Caki2 (cell line): ENCODE measurements at places on chromosomes 5 and 9.

- no peak for DNase-seq
These were observed 600.1 kb upstream of the RGMB start for GRCh38 chr5:98173334-98173733.

DNA sequence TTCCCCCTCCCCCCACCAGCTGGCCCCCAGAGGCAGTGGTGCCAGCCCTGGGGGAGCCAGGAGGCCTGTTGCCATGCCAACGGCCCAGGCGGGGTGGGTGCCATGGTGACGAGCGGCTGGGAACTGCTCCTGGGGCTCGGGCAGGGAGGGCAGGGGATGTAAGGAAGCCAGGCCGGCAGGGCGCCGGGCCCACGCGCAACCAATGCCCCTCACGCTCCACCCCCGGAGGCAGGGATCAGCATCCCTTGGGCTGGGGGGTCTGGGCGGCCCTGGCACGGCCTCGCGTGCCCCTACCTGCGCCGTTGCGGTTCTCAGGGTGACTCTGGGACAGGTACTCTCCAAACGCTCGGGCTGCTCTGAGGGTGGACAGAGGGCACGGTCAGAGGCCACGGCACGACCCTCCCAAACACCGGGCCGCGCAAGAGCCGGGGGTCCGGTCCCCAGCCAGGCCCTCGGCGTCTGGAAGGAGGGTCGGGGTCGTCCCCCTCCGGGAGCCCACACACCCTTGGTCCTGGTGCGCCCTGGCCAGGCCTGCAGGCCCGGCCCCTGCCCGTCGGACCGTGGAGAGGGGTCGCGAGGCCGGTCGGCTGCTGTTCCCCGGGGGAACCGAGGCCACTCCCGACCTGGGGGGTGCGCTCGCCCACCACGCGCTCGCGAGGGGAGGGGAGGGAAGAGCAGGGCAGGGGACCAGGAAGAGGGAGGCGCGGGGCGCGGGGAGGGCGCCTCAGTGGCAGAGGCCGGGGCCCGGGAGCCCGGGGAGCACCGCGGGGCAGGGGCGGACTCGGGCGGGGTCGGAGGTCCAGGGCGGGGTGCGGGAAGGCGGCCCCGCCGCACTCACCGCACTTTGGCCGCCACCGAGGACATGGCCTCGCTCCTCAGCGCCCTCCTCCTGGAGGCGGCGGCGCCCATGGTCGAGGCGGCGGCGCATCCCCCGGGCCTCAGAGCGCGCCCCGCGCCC, 661 bp downstream of the NSMF start:
- DNase-seq = no peak

GRCh38 chr5:42851481-42851880, 39.8 kb upstream of the SELENOP start:
- DNase-seq = peak; percentile 31

DNA sequence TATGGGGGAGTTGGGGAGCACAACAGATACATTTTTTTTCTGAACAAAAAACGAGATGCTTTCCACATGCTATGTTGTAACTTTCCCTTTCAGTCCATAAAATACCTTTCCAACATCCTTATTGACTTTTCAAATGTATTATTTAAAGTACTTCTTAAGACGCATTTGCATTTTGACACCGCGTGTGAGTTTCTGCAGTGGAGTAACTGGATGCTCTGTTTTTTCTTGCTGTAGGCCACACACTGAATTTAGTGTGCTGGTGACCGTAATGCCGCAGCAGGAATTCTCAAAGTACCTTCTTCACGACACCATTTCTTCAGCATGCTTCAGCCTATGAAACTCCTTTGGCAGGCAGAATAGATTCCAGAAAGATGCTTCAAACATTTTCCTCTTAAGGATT, 14.3 kb upstream of the EPB41L4B start:
- no peak for DNase-seq

GRCh38 chr9:124254261-124254682, 3.5 kb upstream of the NEK6 start:
- DNase-seq = no peak

GRCh38 chr9:132609829-132610228, 27.4 kb downstream of the BARHL1 start:
- DNase-seq = no peak

DNA sequence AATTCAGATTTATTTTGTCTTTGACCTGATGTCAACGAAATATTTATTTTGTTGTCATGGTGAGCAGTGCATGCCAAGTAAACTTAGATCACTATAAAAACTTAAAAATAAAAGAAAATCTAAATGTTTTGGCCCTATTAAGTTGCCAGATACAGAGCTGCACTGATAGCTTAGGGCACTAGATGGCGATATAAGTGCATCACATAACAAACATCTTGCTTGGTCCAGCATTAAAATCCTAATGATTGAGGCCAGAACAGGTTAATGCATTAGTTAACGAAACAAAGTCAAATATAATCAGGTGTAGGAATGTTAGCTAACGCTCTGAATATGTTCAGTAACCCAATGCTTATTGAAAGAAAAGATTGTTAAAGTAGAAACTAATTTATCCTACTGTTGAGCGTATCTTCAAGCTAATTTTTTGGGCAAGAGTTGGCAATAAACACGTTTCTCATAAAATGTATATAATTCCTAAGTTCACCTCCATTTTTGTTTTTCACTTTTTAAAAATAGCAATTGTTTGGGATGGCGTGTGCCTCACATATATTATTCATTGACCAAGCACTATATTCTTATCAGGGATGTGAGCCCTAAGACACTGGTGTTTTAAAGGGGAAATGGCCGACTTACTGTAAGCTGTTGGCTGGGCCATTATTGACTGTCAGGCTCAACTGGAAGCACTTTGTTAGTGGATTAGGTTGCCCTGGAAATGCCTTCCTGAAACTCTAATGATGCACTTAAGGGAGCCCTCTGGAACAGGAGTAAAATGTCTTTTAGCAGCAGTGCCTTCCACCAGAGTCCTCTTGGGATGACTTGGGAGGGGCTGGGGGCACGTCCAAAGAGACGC, 33.3 kb downstream of the KCTD16 start:
- peak; percentile 61 for DNase-seq

- no peak for DNase-seq
These were observed 507.1 kb downstream of the TLE4 start for GRCh38 chr9:80078826-80079225.

- DNase-seq = no peak
These were observed 40.0 kb downstream of the PTGES start for GRCh38 chr9:129712634-129713401.

- no peak for DNase-seq
These were observed 93.5 kb downstream of the PLPP1 start for GRCh38 chr5:55441107-55441771.

DNA sequence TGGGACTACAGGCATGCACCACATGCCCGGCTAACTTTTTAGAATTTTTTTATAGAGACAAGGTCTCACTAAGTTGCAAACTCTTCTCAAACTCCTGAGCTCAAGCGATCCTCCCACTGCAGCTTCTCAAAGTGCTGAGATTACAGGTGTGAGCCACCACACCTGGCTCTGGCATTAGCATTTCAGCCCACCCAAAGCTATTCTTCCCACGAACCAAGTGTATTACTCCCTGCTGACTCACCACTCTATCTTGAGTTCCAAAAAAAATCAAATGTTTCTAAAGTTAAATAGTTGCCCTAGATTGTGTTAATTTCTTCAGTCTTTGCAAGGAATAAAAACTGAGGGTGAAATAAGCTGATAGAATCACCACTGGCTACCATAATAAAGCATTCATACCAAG, 205.5 kb downstream of the ARRDC3 start:
- DNase-seq = no peak

GRCh38 chr5:120873083-120873482, 409.0 kb downstream of the PRR16 start:
- DNase-seq = no peak

- no peak for DNase-seq
These were observed 137.9 kb upstream of the SLC24A2 start for GRCh38 chr9:19926774-19927173.

- peak; percentile 5 for DNase-seq
These were observed 34.4 kb upstream of the MRPS30 start for GRCh38 chr5:44774279-44774880.

GRCh38 chr9:74415995-74416394, 81.1 kb upstream of the RORB start:
- DNase-seq = no peak

GRCh38 chr5:98905857-98906688, 22.7 kb downstream of the CHD1 start:
- peak; percentile 28 for DNase-seq

- DNase-seq = no peak
These were observed 36.6 kb downstream of the NCS1 start for GRCh38 chr9:130208600-130209347.

DNA sequence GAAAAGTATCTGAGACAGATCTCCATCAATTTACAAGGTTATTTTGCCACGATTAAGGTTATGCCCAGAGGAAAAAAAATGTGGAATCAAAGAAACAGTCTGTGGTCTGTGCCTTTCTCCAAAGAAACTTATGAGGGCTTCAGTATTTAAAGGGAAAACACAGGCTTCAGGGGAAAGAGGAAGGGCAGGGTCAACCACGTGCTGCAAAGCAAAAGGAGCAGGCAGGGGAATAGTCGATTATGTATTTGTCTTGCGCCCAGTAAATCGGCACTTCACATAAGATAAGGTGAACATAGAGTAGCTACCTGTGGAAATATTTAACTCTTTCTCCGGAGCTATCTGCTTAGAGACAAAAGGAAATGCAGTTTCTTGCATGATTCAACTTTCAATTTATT, 343.7 kb downstream of the RAB3C start:
- DNase-seq = no peak

GRCh38 chr5:37665272-37665671, 174.6 kb downstream of the GDNF start:
- DNase-seq = no peak

DNA sequence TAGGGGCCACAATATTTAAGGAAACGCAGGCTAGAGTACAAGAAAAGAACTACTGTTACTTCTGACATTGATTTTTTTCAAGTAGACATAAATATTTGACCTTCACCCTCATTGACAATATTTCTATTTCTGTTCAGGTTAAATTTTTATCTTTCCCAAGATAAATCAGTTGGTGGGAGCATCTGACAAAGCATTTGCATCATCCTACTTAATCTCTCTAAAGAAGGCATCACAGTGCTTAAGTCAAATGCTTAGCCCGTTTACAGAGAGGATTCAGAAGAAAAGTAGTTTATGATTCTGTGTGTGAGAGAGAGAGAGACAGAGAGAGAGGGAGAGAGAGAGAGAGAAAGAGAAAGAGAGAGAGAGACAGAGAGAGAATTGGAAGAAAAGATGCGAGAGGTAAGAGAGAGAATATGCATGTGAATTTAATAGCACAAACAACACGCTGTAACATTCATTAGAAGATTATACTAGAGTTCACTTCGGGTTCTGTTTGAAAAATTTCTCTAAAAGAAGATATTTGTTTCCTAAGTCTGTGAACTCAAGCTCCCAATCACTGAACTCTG, 1093.3 kb upstream of the CDH6 start:
- peak; percentile 51 for DNase-seq

- no peak for DNase-seq
These were observed 1.4 kb downstream of the BAAT start for GRCh38 chr9:101383361-101383760.

DNA sequence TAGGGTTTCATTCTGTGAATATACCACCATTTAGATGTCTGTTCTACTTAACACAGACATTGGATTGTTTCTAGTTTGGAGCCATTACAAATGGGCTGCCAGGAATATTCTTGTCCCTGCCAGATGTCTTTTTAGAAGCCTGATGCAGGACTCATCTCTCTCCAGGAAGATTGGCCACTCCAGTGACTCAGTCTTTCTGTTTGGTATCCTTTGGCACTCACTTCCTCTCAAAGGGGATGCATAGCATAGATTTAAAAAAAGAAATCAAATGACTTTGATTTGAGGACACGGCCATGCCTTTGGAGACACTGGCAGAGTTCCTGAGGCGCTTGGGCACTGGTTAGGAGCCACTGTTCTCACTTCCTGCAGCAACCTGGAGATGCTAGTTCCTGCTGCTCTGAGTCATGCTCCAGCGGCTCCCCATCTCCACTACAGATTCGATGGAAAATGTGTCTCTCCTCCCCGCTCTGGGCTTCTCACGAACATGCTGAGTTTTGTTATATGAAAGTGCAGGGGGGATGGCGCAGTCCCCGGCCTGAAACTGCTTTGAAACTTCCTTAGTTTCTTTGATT, 3.5 kb upstream of the ZNF366 start:
- no peak for DNase-seq

DNA sequence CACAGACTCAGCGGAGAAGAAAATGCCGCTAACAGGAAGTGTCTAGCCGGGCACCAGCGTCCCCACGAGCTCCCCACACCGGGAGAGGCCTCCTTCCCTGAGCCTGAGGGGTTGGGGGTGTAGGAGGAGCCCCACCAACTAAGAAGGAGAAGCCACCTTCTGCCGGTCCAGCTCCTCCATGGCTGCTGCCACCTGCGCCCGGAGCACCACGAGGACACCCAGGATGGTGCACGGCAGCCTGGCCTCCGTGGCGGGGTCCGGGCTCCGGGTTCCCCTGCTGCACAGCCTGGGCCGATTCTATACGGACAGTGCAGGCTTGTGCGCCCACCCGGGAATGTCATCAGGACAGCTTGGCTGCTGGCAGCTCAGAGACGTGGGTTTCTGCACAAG, 297 bp downstream of the LCN8 start:
- no peak for DNase-seq

DNA sequence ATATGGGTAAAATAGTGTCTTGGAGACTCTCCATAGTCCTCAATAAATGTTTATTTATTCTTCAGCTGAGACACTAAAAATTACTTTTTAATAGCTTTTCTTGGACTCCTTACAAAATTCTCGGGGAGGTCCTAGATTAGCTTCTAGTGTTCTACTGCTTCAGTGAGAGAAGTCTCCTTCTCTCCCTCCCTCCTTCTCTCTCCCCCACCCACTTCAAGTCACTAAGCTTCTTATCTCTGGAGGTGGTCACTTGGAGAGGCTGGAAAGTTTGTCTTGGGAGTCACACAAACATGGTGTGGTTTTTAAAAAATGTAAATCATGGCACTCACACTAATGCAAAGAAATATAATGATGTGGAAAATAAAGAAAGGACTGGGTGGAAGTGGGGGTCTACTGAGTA, 64.1 kb downstream of the SEMA6A start:
- no peak for DNase-seq

GRCh38 chr9:137719194-137719593, 100.4 kb downstream of the EHMT1 start:
- no peak for DNase-seq

GRCh38 chr5:159915904-159916840, at the start of gene ADRA1B:
Gene ADRA1B, plus strand, starts transcription at chr5:159916482. Its CDS starts 424 bp downstream, at chr5:159916906.
- peak; percentile 82 for DNase-seq

GRCh38 chr9:125745682-125746016, 1.5 kb upstream of the PBX3 start:
- DNase-seq = no peak

GRCh38 chr9:133163504-133164172, at the start of gene GBGT1:
Gene GBGT1, minus strand, starts transcription at chr9:133163914. Its CDS starts 1,502 bp downstream, at chr9:133162412.
- no peak for DNase-seq

DNA sequence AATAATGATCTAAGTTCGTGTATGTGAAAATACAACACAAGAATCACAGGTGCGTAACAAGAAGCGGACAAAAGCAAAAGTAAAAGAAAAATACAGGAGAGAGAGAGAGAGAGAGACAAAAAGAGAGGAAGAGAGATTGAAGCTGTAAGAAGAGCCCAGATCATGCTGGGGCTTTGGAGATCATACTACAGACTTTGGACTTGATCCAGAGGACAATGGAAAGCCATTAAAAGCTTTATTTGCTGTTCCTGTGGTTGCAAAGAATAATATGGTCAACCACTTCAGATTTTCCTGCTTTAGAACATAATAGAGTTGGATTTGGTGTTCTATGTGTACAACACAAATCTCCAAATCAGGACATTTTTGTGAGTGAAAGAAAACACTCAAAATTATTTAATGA, 561.4 kb downstream of the CAAP1 start:
- no peak for DNase-seq

- DNase-seq = no peak
These were observed 68.0 kb upstream of the FANCC start for GRCh38 chr9:95385521-95385920.
